ENCODE measurements at places on chromosomes 5 and 9. TPM values are rescaled to one million over a fixed set of nuclear protein-coding genes. Genes with fewer than 3 reads are reported as not detected.

Gene LCN9
- total RNA-seq = not detected

DNA sequence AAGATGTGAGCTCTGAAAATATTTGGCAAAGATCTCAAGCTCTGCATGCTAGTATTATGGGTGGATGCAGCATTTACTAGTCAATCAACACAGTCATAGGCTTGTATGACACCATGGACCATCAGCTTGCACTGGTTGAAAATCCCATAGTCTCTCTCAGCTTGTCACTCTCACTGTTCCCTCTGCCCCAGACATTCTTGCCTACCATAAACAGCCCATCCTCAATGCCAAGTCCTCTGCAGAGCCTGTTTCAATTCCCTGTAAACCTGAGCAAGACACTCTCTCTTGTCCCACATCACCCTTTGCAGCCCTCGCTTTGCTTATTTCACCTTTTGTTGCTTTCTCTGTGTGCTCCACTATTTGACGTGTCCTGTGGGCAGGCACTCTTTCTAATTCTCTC lies 264.6 kb downstream of the ICE1 start:
- no peaks in the 10 kb centered on the region for H3K36me3 ChIP-seq
- no peak overlapping the region for H3K4me3 ChIP-seq
- no peaks in the 10 kb centered on the region for H3K4me1 ChIP-seq
- no peak for DNase-seq

DNA sequence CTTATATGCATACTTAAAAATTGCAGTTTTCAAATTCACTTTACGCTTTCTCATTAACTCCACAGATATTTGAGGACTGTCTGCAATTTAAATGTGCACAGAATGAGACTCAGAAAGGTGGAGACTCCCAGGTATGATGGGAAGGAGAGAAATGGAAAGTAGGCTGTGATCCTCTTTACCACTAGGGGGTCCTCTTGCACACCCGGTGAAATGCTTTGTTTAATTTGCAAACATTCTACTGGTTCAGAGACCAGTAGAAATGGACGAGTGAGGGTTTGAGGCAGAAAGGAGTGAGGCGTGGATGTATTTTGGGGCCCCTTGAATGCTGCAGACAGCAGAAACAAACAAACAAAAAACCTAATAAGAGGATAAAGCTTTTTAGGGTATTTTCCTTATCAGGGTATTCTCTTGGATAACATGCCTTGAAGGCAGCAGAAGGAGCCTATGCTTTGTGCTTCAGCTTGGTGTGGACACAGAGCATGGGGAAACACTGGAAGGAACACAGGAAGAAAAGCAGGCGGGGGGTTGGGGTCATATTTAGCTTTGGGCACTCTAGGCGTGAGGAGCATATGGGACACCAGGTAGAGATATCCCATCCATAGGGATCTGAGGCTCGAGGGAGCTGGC lies 410.1 kb downstream of the DMRT2 start:
- H3K4me1 ChIP-seq = no peaks in the 10 kb centered on the region
- no peak overlapping the region for H3K4me3 ChIP-seq
- no peaks in the 10 kb centered on the region for H3K27me3 ChIP-seq
- no peak for DNase-seq
- H3K36me3 ChIP-seq = no peaks in the 10 kb centered on the region

Gene SEMA6A
- total RNA-seq = 19.8 TPM

DNA sequence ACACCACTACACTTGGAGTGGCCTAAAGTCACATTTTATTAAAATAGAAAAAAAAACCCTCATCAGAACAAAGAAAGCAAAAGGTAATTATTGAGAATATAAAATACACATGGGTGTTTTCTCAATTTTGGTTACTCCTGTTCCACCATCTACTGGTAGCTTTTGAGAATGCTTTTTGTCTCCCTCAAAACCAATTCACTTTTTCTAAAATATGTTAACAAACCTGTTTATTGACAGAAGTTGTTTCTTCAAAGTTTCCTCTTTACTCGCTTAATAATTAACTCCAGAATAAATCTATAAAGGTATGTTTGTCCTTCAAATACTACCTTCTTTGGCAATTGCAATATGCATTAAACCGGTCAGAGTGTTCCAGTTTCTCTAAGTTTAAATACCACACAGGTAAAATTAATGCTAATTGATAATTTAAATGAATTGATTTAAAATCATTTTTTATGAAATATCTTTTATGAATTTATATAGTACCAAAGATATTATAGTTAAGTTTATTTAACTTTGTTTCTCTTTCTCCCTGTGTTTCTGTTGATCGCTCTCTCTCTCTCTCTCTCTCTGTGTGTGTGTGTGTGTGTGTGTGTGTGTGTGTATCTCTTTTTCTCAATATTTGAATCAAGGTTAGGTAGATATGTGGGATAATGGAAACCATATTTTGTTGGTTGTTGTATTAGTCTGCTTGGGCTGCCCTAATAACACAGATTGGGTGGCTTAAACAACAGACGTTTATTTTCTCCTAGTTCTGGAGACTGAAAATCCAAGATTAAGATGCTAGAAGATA lies 487.4 kb downstream of the PRDM9 start:
- H3K27ac ChIP-seq = no peak overlapping the region
- H3K4me3 ChIP-seq = no peak overlapping the region
- no peak for DNase-seq
- no peaks in the 10 kb centered on the region for H3K4me1 ChIP-seq
- no peaks in the 10 kb centered on the region for H3K36me3 ChIP-seq
- H3K27me3 ChIP-seq = no peaks in the 10 kb centered on the region

DNA sequence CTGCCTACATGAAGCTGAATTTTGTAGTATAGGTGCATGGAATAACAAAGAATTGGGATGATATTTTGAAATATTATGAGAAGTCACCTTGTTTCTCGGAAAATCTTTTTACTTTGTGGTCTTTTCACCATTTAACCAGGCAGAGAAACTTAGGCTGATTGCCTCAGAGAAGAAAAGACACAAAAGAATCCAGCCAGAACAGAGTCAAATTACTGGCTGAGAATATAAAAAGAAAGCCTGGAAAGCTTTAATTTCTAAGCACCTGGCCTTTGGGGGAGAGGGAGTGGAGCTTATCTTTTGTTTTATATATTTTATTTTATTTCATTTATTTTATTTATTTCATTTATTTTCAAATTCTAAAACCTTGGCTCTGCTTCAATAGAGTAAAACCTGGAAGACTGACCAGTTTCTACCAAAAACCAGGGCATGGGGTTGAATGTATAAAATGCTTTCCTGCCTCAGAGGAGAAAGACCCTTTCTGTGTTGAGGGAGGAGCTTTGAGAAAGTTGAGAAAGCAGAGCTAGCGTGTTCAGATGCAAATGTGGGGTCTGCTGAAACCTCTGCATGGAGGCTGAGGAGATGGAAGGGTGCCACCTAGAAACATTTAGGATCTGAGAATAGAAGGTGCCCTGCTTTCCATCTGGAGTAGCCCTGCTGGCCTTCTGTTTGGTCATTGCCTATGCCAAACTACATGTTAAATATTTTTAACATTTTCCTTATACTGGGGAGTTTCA lies 81.6 kb downstream of the NREP start:
- H3K27ac ChIP-seq = no peak overlapping the region
- no peaks in the 10 kb centered on the region for H3K36me3 ChIP-seq
- H3K4me3 ChIP-seq = no peak overlapping the region
- H3K27me3 ChIP-seq = no peaks in the 10 kb centered on the region

- H3K27me3 ChIP-seq = no peaks in the 10 kb centered on the region
- H3K4me1 ChIP-seq = no peaks in the 10 kb centered on the region
- H3K27ac ChIP-seq = peak overlapping the region; percentile 38
- DNase-seq = peak; percentile 79
- no peaks in the 10 kb centered on the region for H3K36me3 ChIP-seq
Measured at GRCh38 chr5:56910210-56910965, 992 bp downstream of the SETD9 start.

GRCh38 chr9:78441396-78441795 lies 144.5 kb downstream of the PSAT1 start:
- DNase-seq = no peak
- no peak overlapping the region for H3K27ac ChIP-seq
- H3K4me3 ChIP-seq = no peak overlapping the region

DNA sequence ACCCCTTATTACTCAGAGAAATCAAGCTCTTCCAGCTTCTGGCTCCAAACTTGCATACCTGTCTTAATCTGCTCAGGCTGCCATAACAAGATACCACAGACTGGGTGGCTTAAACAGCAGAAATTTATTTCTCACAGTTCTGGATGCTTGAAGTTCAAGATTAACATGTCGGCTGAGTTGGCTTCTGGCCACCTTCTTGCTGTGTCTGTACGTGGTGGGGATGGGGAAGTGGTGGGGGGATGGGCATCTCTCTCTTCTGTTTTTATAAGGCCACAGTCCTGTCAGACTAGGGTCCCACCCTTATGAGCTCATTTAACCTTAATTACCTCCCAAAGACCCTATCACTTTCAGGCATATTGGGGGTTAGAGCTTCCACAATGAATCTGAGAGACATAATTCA lies 140.5 kb downstream of the SV2C start:
- no peaks in the 10 kb centered on the region for H3K36me3 ChIP-seq
- no peak overlapping the region for H3K4me3 ChIP-seq
- H3K4me1 ChIP-seq = no peaks in the 10 kb centered on the region
- no peaks in the 10 kb centered on the region for H3K27me3 ChIP-seq
- DNase-seq = no peak

DNA sequence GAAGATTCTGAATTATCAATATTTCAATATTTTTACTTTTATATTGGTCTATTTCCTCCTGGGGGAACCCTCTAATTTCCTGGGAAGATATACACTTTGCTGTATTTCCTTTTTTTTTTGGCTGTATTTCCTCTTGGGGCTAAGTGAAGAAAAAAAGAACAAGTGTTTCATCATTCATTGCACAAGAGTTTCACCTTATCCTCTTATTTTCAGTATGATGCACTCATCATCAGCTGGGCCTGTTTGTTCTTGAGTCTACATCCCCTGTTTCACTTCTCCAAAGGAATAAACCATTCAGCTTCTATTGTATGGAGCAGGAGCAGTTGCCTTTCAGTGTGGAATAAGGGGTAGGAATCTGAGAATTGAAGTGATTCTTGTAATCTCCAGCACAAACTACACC lies 210.8 kb downstream of the FAM170A start:
- no peaks in the 10 kb centered on the region for H3K36me3 ChIP-seq
- no peak overlapping the region for H3K4me3 ChIP-seq
- no peaks in the 10 kb centered on the region for H3K27me3 ChIP-seq
- H3K27ac ChIP-seq = no peak overlapping the region

Gene MYMK
- total RNA-seq = not detected

Measured in aorta (tissue), 5 donors.